ENCODE measurements at places on chromosomes 13 and 19. TPM values are rescaled to one million over a fixed set of nuclear protein-coding genes. Genes with fewer than 3 reads are reported as not detected.

GRCh38 chr13:34869696-34870095 is 72.4 kb upstream of the NBEA start:
- no peak for DNase-seq

DNA sequence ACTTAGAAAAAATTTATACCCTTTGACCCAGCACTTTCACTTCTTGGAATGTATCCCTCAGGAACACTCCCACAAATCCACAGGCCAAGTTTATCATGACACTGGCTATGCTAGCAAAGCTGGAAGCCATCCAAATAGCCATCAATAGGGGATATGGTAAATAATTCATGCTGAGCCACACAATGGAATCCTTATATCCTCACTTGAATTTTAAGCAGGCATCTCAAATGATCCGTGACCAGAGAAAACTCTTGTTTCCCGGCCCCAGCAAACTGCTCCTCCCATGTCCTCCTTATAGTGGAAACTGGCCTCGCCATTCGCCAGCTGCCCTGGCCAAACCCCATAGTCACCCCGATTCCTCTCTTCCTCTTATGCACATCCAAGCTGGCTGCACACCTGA is 37.6 kb downstream of the GRIK5 start:
- no peak for DNase-seq

SIGLEC12 gene
- not detected for polyA plus RNA-seq

DNA sequence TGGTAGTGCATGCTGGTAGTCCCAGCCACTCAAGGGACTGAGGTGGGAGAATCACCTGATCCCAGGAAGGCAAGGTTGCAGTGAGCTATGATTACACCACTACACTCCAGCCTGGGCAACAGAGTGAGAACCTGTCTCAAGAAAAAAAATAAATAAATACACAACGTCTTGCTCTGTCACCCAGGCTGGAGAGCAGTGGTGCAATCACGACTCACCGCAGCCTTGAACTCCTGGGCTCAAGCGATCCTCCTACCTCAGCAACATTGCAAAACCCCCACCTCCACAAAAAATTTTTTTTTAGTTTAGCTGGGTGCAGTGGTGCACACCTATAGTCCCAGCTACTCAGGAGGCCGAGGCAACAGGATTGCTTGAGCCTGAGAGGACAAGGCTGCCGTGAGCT is 8.8 kb downstream of the TPM4 start:
- no peak for DNase-seq

DNA sequence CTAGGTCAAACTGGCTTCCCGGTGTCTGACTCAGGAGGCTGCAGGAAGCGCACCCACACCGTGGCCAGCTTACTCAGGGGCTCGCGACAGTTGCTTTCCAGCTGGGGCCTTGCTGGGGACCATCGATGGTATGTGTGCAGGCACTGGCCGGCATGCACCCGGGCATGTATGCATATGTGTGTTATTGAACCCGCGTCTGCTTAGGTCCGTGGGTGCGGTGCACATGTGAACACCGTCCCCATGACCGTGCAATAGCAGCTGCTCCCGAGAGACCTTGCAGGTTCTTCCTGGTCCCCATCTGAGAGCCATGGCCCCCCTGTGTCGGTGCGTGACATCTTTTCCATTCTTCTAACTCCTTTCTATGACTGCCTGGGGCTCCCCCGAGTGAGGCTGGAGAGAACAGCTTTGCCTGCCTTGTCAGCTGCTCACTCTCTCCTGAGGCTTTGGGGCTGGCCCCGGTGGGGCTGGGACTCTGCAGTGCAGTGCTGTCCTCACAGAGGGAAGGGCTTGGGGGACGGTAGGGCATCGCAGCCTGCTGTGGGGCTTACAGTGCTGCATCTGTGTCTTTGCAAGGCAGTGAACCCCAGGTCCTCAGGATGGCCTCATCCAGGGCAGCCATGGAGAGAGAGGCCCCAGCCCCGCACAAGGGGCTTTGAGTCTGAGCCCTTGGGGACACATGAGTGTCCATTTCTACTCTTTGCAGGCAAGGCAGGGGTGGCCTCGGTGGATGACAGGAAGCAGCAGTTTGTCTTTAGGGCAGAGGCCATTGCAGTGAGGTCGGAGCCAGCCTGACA is 65.1 kb downstream of the CHST8 start:
- DNase-seq: no peak

DNA sequence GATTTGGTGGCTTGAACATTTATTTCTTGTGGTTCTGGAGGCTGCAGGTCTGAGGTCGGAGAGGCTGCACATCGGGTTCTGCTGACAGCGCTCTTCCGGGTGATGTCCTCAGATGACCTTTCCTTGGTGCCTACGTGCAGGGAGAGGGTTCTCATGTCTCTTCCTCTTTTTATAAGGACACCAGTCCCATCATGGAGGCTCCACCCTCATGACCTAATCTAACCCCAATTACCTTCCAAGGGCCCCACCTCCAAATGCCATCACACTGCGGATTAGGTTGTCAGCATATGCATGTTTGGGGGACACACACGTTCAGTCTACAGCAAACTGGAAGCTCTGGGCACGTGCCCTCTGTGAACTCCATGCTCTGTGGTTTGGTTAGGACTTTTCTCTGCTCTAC is 338.6 kb downstream of the FGF9 start:
- DNase-seq: no peak

DNA sequence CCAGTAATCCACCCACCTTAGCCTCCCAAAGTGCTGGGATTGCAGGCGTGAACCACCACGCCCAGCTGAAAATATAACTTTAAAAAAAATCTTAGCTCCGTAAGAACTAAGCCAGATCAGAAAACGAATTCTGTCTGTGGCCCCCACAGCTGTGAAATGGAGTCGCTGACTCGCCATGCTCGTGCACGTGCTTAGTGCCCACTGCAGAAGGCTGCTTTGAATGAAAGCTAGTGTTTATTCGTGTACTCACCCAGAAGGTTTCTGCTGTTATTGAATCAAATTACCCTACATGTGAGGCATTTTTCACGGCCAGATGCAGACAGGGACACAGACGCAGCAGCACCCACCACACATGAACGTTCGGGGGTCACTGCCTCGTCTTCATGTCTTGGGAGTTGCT is 61.7 kb upstream of the F7 start:
- no peak for DNase-seq

ACER1 gene
- polyA plus RNA-seq: 0.10 TPM

GRCh38 chr19:16654140-16654539 is 5.8 kb downstream of the SMIM7 start:
- DNase-seq: no peak

GRCh38 chr13:24185591-24186232 is 25.2 kb downstream of the SPATA13 start:
- DNase-seq: no peak

GRCh38 chr19:28487999-28488398 is 725.0 kb downstream of the UQCRFS1 start:
- DNase-seq: no peak

ZNF563 gene
- polyA plus RNA-seq: 2.1 TPM

NMRK2 gene
- not detected for polyA plus RNA-seq

DNA sequence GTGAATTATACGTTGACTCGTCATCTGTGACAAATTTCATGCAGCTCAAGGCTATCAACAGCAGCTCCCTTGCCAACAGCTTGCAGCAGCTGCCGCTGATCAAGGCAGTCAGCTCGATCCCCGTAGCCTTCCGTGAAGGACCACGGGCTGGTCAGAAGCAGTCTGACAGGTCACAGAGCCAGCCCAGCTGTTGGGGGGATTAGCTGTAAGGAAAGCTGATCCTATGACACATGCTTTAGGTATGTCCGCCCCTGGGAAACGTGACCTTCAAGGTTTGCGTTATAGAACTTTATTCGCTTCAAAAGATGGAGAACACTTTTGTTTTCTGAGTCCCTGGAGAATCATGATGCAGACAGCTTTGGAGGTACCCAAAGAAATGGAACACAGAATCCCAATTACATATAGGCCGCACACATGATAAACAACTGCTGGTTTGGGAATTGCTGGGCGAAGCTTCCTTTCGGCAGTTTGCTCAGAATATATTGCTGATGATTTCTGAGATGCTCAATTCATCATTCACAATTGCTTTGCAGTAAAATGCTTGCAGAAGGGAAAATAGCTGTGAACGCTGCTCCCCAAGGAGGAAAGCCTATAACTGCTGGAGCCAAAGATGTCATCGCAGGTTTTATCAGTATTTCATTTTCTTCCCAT is 62.6 kb upstream of the USP29 start:
- DNase-seq: no peak

LATS2 gene
- 17.3 TPM for polyA plus RNA-seq

DNA sequence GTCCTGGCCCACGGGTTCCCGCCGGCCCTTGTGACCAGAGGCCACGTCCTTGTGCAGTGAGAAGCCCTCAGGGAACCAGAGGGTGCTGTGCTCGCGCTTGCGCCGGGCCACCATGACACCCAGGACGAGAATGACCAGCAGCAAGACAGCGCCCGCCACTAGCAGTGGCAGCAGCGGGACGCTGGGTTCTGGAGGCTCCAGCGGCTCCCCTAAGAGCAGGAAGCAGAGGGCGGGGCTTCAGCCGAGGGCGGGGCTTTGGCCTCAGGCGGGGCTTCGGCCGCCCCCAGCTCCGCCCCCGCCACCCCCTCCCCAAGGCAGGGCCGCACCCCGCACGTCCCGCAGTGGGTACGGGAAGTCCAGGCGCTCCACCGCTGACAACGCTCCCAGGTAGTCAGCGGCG is 30.4 kb downstream of the NOTCH3 start:
- no peak for DNase-seq

All from BJ (cell line).